SK-N-SH treated with all-trans-retinoic acid at 6 μM for 48 hours (cell line): ENCODE measurements at places on chromosomes 12 and 14.
A peak's percentile ranks its signal among the peaks of the same experiment; 100 is the strongest.

GRCh38 chr14:101472518-101472849 is 88.8 kb upstream of the DIO3 start:
- no peak for ATAC-seq

DNA sequence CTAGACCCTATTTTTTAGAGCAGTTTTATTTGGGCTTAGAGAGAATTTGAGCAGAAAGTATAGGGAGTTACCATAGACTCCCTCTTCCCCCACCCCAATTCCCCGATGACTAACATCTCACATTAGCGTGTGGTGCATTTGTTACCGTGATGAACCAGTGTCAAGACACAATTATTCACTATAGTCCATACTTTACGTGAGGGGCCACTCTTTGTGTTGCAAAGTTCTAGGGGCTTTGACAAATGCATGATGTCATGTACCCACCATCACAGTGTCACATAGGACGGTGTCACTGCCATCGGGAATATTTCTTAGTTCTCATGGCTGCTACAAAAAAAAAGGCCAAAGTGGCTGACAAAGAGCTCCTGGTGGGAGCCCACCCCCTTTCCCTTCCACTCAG is 119.1 kb downstream of the PHETA1 start:
- no peak for ATAC-seq

DNA sequence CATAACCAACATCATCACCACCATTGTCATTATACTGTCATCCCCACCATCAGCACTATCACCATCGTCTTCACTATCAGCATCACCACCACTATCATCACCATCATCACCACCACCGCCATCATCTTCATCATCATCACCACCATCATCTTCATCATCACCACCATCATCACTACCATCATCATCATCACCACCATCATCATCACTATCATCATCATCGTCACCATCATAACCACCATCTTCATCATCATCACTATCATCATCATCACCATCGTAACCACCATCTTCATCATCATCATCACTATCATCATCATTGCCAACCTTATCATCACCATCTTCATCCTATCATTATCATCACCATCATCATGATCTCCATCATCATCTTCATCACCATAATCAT is 39.0 kb downstream of the SVOP start:
- no peak for ATAC-seq

- ATAC-seq = no peak
These were observed 133.8 kb downstream of the BCAT1 start for GRCh38 chr12:24815114-24815423.

DNA sequence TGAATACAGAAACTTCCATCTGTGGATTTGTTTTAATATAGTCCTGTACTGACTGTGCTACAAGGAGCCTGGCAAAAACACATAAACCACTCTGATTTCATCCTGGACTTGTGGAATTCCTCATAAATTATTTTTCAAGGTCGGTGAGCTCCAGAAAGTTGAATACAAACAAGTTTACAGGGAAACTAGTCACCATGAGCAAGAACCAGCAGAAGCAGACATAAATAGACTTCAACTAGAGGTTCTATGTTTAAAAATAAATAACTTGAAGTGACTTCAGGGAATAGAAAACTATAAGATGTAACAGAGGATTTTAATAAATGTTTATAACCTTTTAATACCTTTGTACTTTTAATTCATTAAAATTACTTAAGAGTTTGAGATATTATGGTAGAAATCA is 63.5 kb downstream of the EFCAB11 start:
- no peak for ATAC-seq

DNA sequence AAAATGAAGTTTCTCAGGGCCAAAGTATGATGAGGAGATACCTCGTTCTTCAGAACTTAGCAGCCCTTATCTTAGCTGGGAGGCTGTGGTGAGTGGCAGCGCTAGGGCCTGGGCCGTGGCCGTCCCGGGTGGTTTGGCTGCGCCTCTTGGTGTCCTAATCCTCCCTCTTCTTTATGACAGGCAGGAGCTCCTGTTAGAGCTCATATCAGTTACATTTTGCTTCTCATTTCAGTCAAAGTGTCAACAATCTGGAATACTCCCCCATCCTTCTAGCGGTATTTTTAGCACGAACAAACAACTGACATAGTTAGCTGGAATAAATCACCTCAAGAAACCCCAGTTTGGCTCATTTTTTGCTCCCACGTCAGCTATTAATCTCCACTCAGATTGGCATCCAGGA is 188.8 kb downstream of the TTC7B start:
- ATAC-seq = no peak

DNA sequence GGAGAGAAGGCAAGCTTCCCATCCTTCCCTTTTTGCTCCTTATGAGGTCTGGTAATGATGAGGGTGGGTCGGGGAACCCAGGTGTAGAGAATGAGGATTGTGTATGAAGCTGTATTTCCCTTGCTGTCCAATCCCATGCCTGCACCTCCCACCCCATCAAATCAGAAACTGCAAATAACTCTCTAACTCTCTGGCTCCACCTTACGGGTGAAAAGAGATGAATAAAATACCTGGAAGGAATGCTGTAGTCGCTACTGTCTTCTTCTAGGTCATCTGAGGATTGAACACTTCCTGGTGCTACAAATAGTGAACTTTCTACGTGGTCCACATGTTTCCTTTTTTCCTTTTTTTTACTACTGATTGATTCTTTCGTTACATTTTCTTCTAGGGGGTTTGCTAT is 38.9 kb upstream of the DICER1 start:
- no peak for ATAC-seq

- ATAC-seq = no peak
These were observed 22.1 kb downstream of the FGD6 start for GRCh38 chr12:95195122-95195521.

- ATAC-seq = no peak
These were observed 17.9 kb upstream of the RAB3IP start for GRCh38 chr12:69720750-69721149.

DNA sequence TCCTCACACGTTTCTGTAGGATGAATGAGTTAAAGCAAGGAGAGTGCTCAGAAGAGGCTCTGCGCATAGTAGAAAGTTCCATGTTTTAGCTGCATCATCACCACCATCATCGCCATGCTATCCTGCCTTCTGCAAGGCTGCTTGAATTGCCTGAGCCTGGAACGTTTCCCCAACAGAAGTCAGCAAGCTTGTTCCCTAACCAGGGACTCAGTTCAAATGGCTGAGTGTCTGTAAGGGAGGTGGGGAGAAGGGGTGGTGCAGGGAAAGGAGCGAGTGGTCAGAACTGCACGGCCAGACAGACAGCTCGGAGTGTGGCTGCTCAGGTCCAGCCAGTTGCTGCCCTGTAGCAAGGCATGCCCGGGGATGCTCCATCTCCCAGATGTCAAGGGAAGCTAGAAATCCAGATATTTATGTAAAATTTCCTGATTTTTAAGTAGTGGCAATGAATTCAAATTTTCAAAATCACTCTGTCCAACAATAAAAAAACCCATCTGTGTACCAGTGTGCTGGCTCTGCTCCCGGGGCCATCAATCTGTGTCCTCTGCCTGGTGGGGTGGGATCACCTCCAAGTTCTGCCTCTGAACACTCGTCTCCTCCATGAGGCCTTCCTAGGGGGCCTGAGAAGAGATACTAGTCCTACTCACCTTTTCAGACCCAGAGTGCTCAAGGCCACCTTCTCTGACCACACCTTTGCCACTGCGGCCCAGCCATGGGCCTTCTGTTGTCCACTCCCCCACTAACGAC is 162.7 kb downstream of the FOXN3 start:
- ATAC-seq = no peak

- ATAC-seq = no peak
These were observed 20.6 kb upstream of the ST8SIA1 start for GRCh38 chr12:22355011-22355580.

DNA sequence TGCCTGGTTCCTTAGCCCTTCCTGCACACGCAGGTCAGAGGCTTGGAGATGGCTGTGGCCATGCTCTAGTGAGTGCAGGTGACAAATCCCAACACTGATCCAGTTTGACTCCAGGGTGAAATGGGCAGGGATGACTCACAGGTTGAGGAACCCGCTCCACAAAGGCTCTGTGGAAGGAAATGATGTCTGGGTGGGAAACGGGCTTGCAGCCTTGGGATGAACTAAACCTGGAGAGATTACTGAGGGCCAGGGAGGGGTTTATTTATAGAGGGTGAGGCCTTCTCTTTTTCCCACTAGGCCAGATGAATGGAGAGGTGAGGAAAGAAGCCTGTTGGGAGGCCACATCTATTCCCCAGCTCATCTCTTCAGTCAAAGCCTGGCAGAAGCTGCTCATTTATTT is 29.3 kb upstream of the EMP1 start:
- ATAC-seq = no peak

DNA sequence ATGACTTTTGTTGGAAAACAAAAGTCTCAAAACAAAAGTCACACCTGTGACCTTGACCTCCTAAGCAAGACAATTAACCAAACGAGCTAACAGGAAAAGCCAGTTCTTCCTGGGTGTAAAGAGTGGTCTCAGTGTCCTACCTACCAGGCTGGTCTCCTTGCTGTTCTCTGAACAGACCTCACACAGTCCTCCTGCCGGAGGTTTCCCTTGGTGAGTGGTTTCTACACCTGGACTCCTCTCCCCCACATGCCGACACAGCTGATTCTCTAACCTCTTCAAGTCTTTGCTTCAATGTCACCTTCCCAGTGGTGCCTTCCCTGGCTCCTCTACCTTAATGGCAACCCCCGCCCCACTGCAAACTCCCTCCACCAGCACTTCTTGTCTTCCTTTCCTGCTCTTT is 238.6 kb downstream of the ZFP36L1 start:
- no peak for ATAC-seq

- ATAC-seq = no peak
These were observed 10.2 kb upstream of the YARS2 start for GRCh38 chr12:32765906-32766305.

DNA sequence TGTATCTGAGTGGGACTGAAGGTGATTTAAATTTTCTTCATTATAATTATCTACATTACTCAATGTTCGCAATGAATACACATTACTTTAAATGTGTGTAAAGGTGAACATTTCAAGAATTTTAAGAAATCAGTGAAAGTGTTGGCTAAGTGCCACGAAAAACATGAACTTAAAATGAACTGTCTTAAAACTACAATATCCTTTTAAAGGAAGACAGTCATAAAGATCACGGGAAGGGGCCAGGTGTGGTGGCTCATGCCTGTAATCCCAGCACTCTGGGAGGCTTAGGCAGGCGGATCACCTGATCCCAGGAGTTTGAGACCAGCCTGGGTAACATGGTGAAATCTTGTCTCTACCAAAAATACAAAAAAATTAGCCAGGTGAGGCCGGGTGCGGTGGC is 11.2 kb downstream of the MOK start:
- no peak for ATAC-seq

- peak; percentile 37 for ATAC-seq
These were observed 6.1 kb downstream of the DDX47 start for GRCh38 chr12:12819221-12819620.
